ENCODE measurements at places on chromosomes 12 and 14.

DNA sequence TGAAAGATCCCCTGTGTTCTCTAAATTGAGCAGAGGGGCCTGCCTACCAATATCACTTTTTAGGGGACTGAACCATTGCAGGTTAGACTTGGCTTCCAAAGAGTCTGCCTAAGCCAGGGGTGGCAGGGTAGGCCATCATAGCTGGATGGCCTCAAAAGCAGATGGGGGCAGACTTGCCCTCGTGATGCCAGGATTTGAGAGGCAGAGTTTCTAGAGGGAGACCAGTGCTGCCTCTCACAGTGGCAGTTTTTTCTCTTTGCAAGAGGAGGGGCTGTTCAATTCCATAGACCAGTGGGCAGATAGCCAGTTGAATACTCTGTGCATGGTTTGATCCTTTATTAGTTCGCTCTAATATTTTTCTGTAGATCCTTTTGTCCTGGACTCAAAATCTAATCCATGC is 23.8 kb upstream of the SMCO2 start:
- no peak for DNase-seq

GRCh38 chr12:52023182-52023975 is 16.6 kb downstream of the TAMALIN start:
- no peak for DNase-seq

DNA sequence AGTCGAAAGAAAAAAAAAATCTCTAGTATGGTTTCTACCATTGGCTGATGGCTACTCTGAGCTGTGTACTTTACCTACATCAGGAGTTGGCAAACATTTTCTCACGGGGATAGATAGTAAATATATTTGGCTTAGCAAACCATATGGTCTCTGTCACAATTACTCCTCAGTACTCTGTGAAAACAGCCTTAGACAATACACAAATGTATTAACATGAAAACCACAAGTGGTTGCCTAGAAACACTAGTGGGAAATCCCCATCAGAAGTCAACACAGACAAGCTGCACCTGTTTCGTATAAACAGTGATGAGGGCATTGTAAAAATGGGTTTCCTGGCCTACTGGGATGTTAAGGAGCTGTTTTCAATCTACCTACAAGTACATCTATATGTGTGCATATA is 84.6 kb upstream of the NAV3 start:
- peak; percentile 89 for DNase-seq

GRCh38 chr14:23005451-23006187 is 4.3 kb downstream of the C14orf93 start:
- no peak for DNase-seq

DNA sequence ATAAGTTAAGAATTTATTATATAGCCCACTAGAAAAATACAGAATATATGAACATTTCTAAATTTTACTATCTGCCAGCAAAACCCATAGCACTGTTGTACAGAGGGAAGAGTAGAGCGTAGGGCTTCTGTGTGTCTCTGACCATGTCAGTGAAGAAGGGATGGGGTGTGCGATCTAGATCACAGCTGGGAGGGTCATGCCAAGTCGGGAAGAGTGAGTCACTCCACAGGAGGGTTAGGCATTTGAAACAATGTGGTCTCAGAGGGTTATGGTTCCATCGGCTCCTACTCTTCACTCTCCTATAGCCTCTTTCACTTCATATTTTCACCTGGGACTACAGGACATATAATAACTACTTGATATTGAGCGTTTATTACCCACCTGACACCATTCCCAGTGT is 185.1 kb upstream of the DDHD1 start:
- DNase-seq, result no peak

DNA sequence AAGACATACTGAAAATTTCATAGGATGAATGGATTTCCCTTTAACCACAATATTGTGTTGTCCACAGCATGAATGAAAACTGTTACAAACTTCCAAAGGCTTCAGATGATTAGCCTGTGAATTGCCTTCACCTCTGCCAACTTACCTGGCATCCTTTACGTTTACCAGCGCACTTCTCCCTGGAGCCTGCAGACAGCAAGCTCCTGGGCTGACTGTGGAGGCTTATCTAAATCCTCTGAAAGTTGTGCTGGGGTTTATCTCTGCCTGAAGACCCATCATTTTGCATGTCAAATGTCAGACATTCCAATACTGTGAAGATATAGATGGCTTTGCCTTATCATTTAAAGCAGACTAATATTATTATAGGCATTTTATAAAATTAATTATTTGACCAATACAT is 403.0 kb downstream of the SYT1 start:
- no peak for DNase-seq

- no peak for DNase-seq
These were observed 36.6 kb downstream of the SUPT16H start for GRCh38 chr14:21347201-21347600.

DNA sequence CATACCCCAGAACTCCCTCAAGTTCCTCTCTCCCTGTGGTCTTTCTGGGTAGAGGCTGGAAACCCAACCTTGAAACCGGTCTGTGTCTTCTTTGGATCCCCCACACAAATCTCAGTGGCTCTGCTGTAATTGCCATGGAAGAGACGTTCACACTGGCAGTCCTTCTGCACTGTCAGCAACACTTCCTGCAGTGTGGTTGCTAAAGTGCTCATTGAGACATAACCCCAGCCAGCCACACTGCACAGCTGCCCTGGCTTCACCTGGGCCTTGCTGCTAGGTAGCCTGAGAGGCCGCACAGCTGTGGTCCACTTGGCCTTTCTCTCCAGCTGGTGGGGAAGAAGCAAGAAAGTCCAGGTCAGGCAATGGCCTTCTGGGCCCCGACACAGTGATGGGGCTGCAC is 2.4 kb downstream of the GZMH start:
- DNase-seq, result no peak

DNA sequence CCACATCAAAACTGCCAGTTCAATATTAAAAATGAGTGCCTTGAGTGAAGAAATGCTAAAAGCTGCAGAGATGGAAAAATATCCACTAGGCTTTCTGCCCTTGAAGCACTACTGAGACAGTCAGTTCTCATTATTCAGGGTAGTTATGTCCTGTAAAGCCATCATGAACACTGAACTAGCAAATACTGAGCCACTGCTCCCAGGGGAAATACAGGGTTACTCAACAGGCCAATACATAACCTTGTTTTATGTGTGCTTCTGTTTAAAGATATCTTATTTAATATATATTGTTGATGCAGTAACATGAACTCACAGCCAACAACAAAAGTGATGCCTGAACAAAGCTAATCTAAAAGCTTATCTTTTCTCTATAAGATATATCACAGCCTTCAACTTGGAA is 3.3 kb downstream of the RAD52 start:
- no peak for DNase-seq

DNA sequence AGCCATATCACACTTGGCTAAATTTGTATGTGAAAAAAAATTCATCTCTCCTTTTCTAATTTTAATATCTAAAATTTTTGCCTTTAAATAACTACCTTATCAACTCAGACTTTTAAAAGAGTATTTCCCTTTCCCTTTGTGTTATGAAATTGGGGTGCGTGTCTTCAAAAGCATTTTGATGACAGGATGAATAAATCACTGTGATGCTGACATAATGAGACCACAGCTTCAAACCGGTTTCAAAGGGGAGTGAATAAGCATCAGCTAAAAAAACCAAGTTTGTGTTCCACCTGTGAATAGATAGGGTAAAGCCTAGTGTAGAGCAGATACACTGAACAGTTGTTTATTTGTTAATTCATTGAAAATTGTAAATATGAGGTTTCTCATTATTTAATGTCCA is 85.0 kb downstream of the LGR5 start:
- no peak for DNase-seq

Data from NCI-H2081 treated with DMSO at 0.1 percent for 48 hours (cell line).